NCI-H460 (cell line): ENCODE measurements at places on chromosomes 7 and 10. TPM values are rescaled to one million over a fixed set of nuclear protein-coding genes. Genes with fewer than 3 reads are reported as not detected.

The ANKRD22 gene
- 0.17 TPM in 1 of 2 replicates, not detected in the other for total RNA-seq

The ICA1 gene
- total RNA-seq, result 17.1 and 24.1 TPM in 2 replicates

The UPK3BL1 gene
- 22.8 and 31.2 TPM in 2 replicates for total RNA-seq

The LAMB4 gene
- 0.59 and 0.69 TPM in 2 replicates for total RNA-seq

The FAM25A gene
- not detected in 2 replicates for total RNA-seq

The GRM8 gene
- 0.46 TPM in 1 of 2 replicates, not detected in the other for total RNA-seq

The EBLN1 gene
- total RNA-seq, result not detected in 2 replicates

The CNTNAP2 gene
- total RNA-seq, result 0.15 and 0.17 TPM in 2 replicates

The MMD2 gene
- total RNA-seq, result not detected in 2 replicates

The STRA8 gene
- total RNA-seq, result not detected in 2 replicates

The SHOC2 gene
- total RNA-seq, result 32.0 and 34.8 TPM in 2 replicates

The GALNT17 gene
- total RNA-seq, result 3.1 TPM in 2 replicates

The C10orf143 gene
- total RNA-seq, result 0.27 TPM in 1 of 2 replicates, not detected in the other
